ENCODE measurements at places on chromosomes 16 and 17. TPM values are rescaled to one million over a fixed set of nuclear protein-coding genes. Genes with fewer than 3 reads are reported as not detected.

DNA sequence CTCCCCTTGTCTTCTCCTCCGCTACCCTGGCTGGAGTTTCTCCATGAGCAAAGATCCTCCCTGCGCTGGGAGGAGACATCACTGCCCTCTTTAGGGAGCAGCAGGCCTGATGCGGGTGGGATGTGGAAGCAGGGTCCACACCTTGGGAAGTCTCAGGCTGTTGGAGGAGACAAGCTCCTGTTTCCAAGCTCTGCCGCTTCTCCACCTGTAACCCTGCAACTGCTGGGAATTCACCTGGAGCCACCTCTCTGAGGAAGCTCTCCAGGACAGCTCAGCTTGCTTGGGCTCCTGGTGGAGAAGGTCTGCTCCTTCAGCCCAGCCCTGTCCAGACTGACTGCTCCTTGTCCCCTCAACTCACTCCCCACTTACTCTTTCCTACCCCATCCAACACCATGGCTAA, 14.8 kb upstream of the C17orf107 start:
- no peaks in the 10 kb centered on the region for H3K4me1 ChIP-seq
- no peak overlapping the region for H3K27ac ChIP-seq
- no peak overlapping the region for H3K4me3 ChIP-seq
- no peak for DNase-seq

DNA sequence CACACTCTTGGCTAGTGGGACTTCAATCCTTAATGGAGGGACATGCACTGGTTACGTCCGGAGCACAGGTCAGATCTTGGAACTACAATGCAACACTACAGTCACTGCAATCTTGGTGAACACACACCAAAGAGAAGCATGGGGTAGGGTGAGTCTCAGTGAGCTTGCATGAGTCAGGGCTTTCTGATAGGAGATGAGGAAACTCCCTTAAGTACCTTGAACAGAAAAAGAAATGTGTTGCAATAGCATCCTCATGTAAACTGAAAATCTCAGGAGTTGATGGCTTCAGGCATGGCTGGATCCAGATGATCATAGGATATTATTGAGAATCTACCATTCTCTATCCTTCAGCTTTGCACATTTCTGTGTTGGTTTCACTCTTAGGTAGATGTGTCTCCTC, 54.1 kb downstream of the CES1 start:
- no peak for DNase-seq
- no peaks in the 10 kb centered on the region for H3K36me3 ChIP-seq
- H3K4me1 ChIP-seq: no peaks in the 10 kb centered on the region
- H3K27ac ChIP-seq: no peak overlapping the region
- no peak overlapping the region for H3K4me3 ChIP-seq

GRCh38 chr17:77555741-77556291, 402.7 kb upstream of the TNRC6C start:
- peaks cover 18% of the 10 kb centered on the region for H3K4me1 ChIP-seq
- no peak overlapping the region for H3K27ac ChIP-seq
- H3K4me3 ChIP-seq: no peak overlapping the region

DNA sequence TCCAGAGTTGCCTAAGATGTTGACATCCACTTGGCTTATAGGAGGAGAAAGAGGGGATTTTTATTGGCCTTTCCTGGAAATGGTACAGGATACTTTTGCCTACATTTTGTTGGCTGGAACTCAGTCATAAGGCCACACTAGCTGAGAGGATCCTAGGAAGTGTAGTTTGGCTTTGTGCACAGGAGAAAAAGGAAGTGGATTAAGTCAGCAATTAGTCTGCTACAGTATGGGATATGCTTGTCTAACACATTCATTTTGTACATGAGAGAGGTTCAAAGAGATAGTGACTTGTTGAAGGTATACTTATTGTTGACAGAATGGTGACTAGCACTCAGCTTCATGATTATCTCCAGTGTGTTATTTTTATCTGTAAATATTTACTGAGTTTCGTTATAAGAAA, 10.3 kb downstream of the UTP18 start:
- no peaks in the 10 kb centered on the region for H3K27me3 ChIP-seq
- DNase-seq: no peak
- no peaks in the 10 kb centered on the region for H3K4me1 ChIP-seq
- H3K27ac ChIP-seq: no peak overlapping the region

DNA sequence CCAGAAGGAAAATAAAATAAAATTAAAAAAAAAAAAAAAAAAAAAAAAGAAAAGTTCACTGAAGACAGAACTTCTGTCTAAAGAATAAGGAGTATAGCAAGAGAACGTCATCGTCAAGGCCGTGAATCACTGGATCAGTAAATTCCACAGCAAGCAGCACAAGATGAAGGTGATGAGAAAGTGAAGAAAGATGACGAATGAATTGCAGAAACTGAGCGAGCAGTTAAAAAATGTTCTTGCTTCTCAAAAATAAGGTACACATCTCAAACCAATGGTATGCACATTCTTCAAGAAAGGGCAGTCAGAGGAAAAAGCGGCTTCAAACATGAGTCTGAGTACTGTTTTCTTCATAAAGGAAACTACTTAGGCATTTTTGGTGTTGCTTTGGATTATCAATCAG, 104.7 kb downstream of the SMG6 start:
- no peaks in the 10 kb centered on the region for H3K36me3 ChIP-seq
- H3K27me3 ChIP-seq: no peaks in the 10 kb centered on the region
- no peak for DNase-seq
- H3K4me1 ChIP-seq: peaks cover 18% of the 10 kb centered on the region

DNA sequence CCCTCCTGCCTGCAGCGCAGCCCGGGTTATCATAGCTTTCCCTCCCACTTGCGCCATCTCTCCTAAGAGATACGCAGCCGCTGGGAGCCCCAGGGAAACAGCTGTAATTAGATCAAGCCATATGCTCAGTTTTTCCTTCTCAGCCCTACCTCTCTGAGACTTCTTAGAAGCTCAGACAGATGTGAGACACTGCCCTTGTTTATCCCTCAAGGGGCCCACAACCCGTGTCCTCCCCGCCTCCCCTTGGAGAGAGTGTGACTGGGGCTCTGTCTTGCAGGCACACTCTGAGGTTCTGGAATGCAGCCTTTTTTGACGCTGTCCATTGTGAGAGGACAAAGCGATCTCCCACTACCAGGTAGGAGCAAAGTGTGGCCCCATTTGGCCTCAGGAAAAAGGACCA, 31.2 kb downstream of the CIBAR2 start:
- no peak overlapping the region for H3K4me3 ChIP-seq
- H3K36me3 ChIP-seq: peaks cover 5% of the 10 kb centered on the region
- H3K27me3 ChIP-seq: peaks cover 15% of the 10 kb centered on the region
- H3K4me1 ChIP-seq: peaks cover 8% of the 10 kb centered on the region

DNA sequence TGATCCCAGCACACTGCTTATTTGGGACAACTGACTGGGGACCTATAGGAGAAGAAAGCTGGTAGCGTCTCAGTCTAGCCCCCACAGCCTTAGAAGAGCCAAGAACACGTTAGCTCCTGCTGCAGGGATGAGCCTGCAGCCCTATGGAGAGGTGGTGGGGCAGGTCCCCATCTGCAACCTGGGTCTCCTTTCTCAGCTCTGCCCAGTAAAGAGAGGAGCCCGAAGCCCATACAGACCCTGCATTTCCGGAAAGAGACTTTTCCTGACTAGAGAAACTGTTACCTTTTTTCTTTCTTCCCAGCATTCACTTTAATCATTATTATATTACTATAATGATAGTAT, 788 bp downstream of the METTL22 start:
- H3K27me3 ChIP-seq: peaks cover 9% of the 10 kb centered on the region
- peaks cover 5% of the 10 kb centered on the region for H3K4me1 ChIP-seq
- H3K4me3 ChIP-seq: peak overlapping the region; percentile 100
- peaks cover 23% of the 10 kb centered on the region for H3K36me3 ChIP-seq

GRCh38 chr17:42118545-42118944, 2.6 kb downstream of the KAT2A start:
- no peak overlapping the region for H3K4me3 ChIP-seq
- H3K27me3 ChIP-seq: no peaks in the 10 kb centered on the region
- H3K27ac ChIP-seq: no peak overlapping the region
- peaks cover 57% of the 10 kb centered on the region for H3K36me3 ChIP-seq
- peaks cover 28% of the 10 kb centered on the region for H3K4me1 ChIP-seq
- DNase-seq: no peak

DNA sequence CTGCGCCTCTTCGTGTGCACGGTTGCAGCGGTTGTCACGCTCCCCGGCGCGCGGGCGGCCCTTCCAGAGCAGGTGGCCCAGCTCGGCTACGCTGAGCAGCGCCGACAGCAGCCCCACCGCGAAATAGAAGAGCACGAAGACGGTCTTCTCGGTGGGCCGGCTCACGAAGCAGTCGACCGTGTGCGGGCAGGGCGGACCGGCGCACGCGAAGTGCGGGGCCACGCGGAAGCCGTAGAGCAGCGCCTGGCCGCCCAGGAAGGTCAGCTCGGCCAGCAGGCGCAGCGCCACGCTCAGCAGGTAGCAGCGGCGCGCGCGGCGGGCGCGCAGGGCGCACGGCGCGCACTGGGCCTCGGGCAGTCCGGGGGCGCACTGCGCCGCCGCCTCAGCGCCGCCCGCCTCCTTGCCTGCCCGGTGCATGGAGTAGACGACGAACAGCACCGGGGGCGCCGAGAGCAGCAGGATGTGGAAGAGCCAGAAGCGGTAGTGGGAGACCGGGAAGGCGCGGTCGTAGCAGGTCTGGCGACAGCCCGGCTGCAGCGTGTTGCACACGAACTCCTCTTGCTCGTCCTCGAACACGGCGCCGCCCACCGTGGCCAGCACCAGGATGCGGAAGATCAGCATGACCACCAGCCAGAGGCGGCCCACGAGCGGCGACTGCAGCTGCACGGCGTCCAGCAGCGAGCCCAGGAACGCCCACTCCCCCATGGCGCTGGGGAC, 1.3 kb downstream of the GJD3 start:
- H3K4me3 ChIP-seq: peak overlapping the region; percentile 47
- peaks cover 20% of the 10 kb centered on the region for H3K4me1 ChIP-seq
- peak; percentile 60 for DNase-seq
- peaks cover 37% of the 10 kb centered on the region for H3K27me3 ChIP-seq

- peak overlapping the region; percentile 17 for H3K4me3 ChIP-seq
- no peaks in the 10 kb centered on the region for H3K27me3 ChIP-seq
- H3K27ac ChIP-seq: peak overlapping the region; percentile 93
- peaks cover 72% of the 10 kb centered on the region for H3K4me1 ChIP-seq
- H3K36me3 ChIP-seq: peaks cover 58% of the 10 kb centered on the region
- peak; percentile 95 for DNase-seq
Measured at GRCh38 chr17:19384723-19385391, 2.1 kb downstream of the MFAP4 start.

DNA sequence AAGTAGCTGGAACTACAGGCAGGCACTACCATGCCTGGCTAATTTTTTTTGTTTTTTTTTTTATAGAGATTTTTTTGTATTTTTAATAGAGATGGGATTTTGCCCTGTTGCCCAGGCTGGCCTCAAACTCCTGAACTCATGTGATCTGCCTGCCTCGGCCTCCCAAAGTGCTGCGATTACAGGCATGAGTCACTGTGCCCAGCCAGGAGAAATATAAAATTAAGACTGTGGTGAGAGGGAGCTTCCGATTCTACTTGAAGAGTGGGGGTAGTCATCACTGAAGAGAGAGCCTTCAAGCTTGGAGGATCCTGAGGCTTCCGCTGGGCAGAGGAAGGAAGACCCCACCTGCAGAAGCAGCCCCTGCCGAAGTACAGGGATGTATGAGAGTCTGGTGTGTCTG, 34.4 kb upstream of the RGS9 start:
- H3K27ac ChIP-seq: no peak overlapping the region
- H3K4me3 ChIP-seq: no peak overlapping the region
- no peaks in the 10 kb centered on the region for H3K36me3 ChIP-seq
- H3K4me1 ChIP-seq: peaks cover 28% of the 10 kb centered on the region
- DNase-seq: no peak

- peaks cover 5% of the 10 kb centered on the region for H3K27me3 ChIP-seq
- no peak overlapping the region for H3K27ac ChIP-seq
- no peaks in the 10 kb centered on the region for H3K4me1 ChIP-seq
- DNase-seq: no peak
- no peak overlapping the region for H3K4me3 ChIP-seq
- no peaks in the 10 kb centered on the region for H3K36me3 ChIP-seq
Measured at GRCh38 chr17:41061964-41062363, 2.0 kb upstream of the KRTAP2-3 start.

DNA sequence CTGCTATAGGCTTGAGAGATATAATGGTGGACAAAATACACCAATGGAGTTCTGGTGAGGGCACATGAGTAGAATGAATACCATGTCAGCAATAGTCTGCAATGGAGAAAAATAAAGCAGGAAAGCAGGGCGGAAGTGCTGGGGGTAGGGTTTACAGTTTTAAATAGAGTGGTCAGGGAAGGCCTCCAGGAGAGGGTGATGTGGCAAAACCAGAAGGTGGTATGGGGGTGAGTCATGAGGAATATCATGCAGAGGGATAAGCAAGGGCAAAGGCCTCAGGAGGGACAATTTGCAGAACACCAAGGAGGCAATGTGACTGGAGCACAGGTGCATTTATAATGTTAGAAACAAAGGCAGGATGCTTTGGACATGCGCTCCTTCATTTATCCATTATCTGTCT, 102.0 kb downstream of the ITFG1 start:
- H3K4me1 ChIP-seq: no peaks in the 10 kb centered on the region
- no peaks in the 10 kb centered on the region for H3K36me3 ChIP-seq
- no peak overlapping the region for H3K27ac ChIP-seq
- no peak for DNase-seq
- H3K4me3 ChIP-seq: no peak overlapping the region

DNA sequence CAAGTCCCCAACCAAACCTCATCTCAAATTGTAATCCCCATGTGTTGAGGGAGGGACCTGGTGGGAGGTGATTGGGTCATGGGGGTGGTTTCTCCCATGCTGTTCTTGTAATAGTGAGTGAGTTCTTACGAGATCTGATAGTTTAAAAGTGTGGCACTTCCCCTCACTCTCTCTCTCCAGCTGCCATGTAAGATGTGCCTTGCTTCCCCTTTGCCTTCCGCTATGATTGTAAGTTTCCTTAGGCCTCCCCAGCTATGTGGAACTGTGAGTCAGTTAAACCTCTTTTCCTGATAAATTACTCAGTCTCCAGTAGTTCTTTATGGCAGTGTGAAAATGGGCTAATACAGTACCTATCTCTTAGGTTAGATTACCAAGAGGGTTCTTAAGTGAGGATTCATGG, 5.8 kb downstream of the PMFBP1 start:
- no peaks in the 10 kb centered on the region for H3K27me3 ChIP-seq
- no peaks in the 10 kb centered on the region for H3K4me1 ChIP-seq
- no peaks in the 10 kb centered on the region for H3K36me3 ChIP-seq
- H3K4me3 ChIP-seq: no peak overlapping the region

GRCh38 chr16:22739077-22739476, 74.9 kb upstream of the HS3ST2 start:
- no peaks in the 10 kb centered on the region for H3K36me3 ChIP-seq
- H3K4me1 ChIP-seq: no peaks in the 10 kb centered on the region
- no peak overlapping the region for H3K27ac ChIP-seq
- peaks cover 3% of the 10 kb centered on the region for H3K27me3 ChIP-seq

GRCh38 chr16:89864527-89864820, 8.9 kb upstream of the TCF25 start:
- no peak for DNase-seq
- H3K27ac ChIP-seq: peak overlapping the region; percentile 74
- no peaks in the 10 kb centered on the region for H3K27me3 ChIP-seq
- H3K36me3 ChIP-seq: no peaks in the 10 kb centered on the region

- DNase-seq: no peak
- H3K4me3 ChIP-seq: no peak overlapping the region
- H3K36me3 ChIP-seq: no peaks in the 10 kb centered on the region
- H3K27me3 ChIP-seq: peaks cover 7% of the 10 kb centered on the region
- no peak overlapping the region for H3K27ac ChIP-seq
Measured at GRCh38 chr16:88484505-88485365, 31.7 kb downstream of the ZFPM1 start.

The ARL17A gene
- total RNA-seq: 12.9 TPM

The SLFN13 gene
- 2.7 TPM for total RNA-seq

The KRT32 gene
- not detected for total RNA-seq

The SPNS1 gene
- total RNA-seq: 12.0 TPM

The C16orf96 gene
- total RNA-seq: 0.53 TPM

The OR3A3 gene
- total RNA-seq: not detected

The BIRC5 gene
- total RNA-seq: 13.3 TPM

The TBC1D28 gene
- not detected for total RNA-seq

The SBK1 gene
- total RNA-seq: 2.9 TPM

The CDC42EP4 gene
- 13.4 TPM for total RNA-seq
